Stimulated activated CD4-positive, alpha-beta T cell treated with anti-CD3 and anti-CD28 coated beads, Interleukin-2, amount 100 ng/mL, for 48 hours (primary cell): ENCODE measurements at places on chromosomes 16 and 17.

DNA sequence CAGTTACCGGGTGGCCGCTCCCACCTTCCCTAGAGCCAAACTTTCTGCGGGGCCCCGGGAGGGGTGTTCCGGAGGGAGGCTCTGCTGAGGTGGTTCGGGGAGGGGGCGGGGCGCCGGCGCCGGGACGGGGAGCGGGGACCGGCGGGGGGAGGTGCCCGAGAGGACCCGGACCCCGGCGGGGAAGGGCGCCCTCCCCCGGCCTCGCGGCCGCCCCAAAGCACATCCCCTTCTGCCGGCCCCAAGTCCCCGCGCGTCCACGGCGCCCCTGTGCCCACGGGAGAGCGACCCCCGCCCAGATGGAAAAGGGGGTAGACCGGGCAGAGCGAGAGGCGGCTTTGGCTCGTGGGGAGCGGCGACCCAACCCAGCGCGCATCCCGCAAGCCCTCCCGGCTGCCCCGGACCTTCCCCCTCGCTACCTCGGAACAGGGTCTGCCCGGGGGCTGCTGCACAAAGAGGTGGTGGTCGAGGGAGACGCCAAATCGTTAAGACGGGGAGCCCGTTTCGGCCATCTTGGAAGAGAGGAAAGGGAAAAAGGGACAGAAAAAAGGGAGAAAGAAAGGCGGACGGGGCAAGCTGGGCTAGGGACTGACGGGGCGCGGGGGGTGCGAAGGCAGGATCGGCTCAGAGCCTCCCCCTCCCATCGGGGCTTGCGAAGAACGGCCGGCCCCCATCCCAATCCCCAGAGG lies 530 bp downstream of the PCGF2 start:
- DNase-seq: no peak

- DNase-seq: no peak
Measured at GRCh38 chr16:66746682-66747081, 4.7 kb downstream of the DYNC1LI2 start.

DNA sequence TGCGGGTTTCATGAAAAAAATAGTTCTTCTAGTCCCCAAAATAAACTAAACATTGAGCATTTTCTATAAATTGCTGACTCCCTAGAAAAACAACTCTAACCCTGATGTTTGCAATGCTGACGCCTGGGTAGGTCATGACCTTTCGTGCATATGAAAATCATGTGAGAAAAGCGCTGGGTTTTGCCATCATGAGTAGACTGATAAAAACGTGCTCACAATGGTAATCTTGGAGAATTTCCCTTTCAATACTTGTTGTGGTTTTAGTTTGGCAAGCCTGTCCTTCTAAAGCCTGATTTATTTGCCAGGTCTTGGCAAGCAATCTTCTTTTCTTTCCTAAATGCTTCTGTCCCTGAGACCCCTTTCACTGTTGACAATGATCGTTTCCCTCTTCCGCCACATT lies 4.0 kb upstream of the CLEC10A start:
- no peak for DNase-seq

- no peak for DNase-seq
Measured at GRCh38 chr17:65848751-65849150, 287.3 kb upstream of the AXIN2 start.

- DNase-seq: no peak
Measured at GRCh38 chr17:77061669-77062068, 79.1 kb upstream of the SEC14L1 start.

- peak; percentile 19 for DNase-seq
Measured at GRCh38 chr17:4594931-4595684, 10.8 kb downstream of the SMTNL2 start.

- DNase-seq: no peak
Measured at GRCh38 chr16:49115956-49116355, 165.7 kb downstream of the CBLN1 start.

DNA sequence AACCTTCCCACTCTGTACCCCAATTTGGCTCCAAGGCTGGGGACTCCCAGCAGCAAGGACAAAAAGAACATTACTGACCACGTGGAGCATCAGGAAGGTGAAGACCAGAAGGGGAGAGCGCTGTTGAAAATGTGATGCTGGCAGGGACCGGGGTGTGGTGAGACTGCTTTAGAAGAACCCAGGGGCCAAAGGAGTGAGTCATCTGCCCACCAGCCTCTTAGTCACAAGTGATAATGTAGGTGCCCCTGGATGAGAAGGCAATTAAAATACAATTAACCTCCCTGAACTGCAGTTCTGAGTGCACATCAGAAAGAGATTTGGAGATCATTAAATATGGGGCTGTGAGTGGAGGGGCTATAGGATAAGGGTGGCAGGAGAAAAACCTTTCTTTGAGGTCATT lies 366.6 kb upstream of the CCL2 start:
- no peak for DNase-seq

GRCh38 chr16:84281074-84281473 lies 13.6 kb upstream of the WFDC1 start:
- DNase-seq: no peak
